ENCODE measurements at places on chromosomes 5 and 9. TPM values are rescaled to one million over a fixed set of nuclear protein-coding genes. Genes with fewer than 3 reads are reported as not detected.

Gene COL27A1
- 5.1 TPM for total RNA-seq

Gene SPATA31A7
- total RNA-seq, result not detected

- no peak for DNase-seq
These were observed 31.2 kb upstream of the CXCL14 start for GRCh38 chr5:135609981-135610380.

GRCh38 chr9:123218831-123219230, 49.6 kb downstream of the STRBP start:
- no peak for DNase-seq

Gene SCGB3A2
- 0.39 TPM for total RNA-seq

Gene IFNE
- 0.44 TPM for total RNA-seq

Gene SREK1IP1
- 13.3 TPM for total RNA-seq

GRCh38 chr5:16313761-16314160, 134.2 kb upstream of the MARCHF11 start:
- no peak for DNase-seq

GRCh38 chr9:99358668-99359067, 136.6 kb downstream of the SEC61B start:
- DNase-seq, result no peak

GRCh38 chr5:10374046-10375022, 20.8 kb downstream of the MARCHF6 start:
- no peak for DNase-seq
